ENCODE measurements at places on chromosomes 1 and 21.

DNA sequence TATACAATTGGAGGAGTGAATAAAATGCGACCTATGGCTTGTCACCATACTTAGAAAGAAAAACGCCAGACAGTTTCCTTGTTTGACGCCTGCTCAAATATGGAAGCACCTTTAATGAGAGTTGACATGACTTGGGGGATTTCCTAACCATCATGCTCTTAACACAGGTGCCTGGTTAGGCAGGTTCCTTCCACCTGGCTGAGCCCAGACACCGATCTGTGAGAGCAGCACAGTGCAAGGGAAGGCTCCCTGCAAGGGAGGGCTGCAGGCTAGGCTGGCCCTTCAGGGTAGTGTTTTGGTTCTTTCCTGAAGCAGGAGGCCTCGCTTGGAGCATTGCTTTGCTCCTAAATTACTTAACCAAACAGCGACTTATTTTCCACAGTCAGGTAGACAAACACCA, 24.6 kb upstream of the KLHDC8A start:
- no peak for DNase-seq

DNA sequence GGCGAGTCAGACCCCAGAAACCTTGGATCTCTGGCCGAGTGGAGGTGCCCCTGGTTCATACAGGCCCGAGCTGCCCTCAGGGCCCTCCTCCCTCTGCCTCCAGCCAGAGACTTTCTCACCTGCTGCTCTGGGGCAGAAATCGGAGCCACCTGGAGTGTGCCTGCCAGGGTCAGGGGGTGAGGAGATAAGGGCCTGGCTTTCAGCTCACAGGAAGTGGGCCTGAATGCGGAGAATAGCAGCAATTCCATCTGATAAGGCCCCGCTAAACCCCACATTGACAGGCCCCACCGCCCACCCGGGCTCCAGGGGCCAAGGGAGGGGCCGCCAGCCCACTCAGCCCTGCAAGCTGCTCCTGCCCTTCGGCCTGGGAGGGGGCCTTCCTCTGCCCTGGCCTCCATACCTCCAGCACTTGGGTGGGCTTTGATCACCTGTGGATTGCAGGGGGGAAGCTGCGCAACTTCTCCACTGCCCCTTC, 123.7 kb upstream of the ARHGEF16 start:
- DNase-seq, result no peak

GRCh38 chr1:10701145-10701544, 95.3 kb downstream of the CASZ1 start:
- no peak for DNase-seq

- peak; percentile 80 for DNase-seq
Measured at GRCh38 chr1:179883745-179884138, 1.7 kb downstream of the TOR1AIP1 start.

DNA sequence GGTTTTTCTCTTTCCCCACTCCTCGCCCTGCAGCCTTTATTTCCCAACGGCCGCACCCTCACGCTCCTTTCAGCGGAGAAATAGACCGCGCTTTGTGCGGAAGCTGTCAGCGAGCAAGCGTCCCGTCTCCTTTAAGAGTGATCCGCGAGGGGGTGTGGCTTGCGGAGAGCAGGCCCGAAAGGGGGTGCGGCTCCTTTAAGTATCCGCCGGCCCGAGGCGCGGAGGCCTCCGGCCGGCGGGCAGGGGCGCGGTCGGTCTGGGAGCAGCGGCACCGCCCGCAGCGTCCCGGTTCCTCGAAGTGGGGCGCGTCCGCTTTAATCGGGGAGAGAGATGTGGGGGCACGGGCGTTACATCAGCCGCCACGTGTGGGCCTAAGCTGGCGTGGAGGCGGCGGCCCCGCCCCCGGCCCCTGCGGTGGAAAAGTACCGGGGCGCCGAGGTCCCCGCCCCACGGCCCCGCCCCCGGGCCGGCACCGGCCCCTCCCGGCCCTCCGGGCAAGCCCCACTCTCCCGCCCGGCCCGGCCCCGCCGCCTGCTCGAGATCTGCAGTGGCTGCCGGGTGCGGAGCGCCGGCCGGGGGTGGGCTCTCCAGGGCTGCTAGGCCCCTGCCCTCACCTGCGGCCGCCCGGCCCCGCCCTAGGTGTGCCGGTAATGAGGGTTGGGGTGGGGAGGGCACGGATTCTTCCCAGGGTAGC, 1.2 kb downstream of the SLC6A9 start:
- DNase-seq, result peak; percentile 87

DNA sequence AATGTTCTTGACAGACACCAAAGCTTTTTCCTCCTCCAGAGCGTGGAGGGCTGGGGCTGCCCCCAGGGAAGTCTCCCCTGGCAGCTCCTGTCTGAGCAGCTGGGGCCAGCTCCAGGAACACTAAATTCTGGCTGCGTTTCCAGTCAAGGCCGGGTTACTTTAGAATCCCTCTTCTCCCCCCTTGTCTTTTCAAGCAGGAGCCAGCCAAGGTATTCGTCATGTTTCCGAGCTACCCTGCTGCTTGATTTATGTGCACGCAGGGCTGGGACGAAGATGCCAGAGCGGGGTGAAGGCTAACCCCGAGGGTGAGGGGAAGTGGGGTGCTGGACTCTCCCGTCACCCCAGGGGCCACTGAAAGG, 68.1 kb upstream of the ANGPTL1 start:
- peak; percentile 3 for DNase-seq

DNA sequence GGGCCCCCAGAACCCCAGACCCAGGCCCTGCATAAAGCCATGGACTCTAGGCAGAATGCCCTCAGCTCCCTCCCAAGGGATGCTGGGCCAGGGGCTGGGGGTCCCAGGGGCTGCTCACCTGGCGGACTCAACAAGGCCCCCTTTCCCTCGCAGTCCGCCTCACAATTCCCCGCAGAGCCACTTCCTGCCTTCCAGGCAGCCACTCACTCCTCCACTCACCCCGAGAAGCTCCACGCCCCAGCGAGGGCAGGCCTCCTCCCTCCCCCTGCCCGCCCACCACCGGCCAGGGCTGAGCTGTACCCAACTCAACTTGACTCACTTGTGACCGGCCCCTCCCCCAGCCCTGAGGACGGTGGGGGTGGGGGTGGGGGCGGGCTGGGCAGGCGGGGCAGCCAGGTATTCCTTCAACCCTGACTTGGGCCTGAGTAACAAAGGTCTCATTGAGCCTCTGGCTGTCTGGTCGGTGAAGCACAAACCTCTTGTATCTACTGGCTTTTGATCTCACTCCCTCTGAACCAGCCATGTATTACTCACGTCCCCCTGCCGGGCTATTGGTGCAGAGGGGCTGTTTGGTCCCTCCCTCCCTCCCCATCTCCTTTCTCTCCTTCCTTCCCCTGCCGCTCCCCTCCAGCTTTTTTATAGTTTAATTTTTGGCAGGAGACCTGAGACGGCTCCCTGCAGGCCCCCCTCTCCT, 5.9 kb downstream of the BLACAT1 start:
- no peak for DNase-seq

GRCh38 chr1:201881617-201882016, 7.1 kb upstream of the SHISA4 start:
- no peak for DNase-seq

DNA sequence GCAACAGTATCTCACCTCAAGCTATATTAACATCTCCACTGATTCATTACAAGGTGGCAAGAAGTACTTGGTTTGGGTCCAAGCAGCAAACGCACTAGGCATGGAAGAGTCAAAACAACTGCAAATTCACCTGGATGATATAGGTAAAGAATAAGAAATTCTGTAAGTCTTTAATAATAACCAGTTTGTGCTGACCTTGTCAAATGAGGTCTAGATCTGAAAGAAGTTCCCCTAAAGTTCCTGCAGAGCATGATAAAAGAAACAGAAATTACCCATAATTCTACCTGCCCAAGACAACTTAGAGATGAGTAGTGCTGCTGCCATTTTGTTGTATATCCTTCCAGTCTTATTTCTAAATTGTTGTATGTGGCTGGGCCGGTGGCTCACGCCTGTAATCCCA, 34.5 kb downstream of the IL23R start:
- no peak for DNase-seq

DNA sequence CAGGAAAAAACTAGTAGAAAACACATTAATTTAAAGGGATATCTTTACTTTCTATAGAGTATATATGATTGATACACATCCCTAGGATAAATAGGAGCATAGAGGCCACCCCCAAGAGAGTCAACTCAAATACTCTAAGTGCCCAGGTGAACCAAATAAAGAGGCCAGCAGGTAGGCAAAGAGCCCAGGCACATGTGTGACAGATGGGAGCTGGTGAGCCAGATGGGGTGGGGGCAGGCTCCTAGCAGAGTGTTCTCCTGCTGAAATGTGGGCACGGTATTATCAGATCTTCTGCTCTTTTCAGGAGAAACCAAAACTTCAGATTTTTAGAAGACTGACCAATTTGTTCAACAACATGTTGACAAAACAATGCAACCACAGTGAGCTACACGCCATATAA, 333.4 kb upstream of the PKN2 start:
- no peak for DNase-seq

DNA sequence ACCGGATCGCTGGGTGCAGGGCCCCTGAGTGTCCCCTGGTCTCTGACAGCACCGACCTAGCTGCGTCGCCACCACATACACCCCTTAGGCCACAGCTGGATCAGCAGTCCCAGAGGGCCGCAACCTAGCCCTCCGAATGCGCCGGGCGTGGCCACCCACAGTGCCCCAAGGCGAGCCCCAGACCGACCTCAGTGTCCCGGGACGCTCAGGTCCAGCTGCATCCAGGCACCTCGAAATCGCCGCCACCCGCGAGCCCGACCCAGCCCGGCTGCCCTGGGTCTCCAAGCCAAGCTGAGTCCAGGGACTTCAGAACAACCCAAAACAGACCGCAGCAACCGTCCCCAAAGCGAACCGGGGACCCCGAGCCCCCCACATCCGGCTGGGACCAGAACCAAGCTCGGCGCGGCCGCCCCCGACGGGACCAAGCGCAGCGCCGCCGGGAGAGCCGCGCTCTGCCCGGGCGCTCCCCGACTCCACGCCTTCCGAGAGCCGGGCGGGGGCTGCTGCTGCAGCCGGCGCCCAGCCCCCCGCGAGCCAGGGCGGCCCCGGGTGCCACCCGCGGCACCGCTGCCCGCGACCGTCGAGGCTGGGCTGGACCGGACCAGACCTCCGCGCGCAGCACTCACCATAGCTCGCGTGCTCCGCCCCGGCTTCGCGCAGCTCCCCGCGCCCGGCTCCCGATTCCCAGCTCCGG, 54.6 kb upstream of the ECE1 start:
- DNase-seq, result no peak

DNA sequence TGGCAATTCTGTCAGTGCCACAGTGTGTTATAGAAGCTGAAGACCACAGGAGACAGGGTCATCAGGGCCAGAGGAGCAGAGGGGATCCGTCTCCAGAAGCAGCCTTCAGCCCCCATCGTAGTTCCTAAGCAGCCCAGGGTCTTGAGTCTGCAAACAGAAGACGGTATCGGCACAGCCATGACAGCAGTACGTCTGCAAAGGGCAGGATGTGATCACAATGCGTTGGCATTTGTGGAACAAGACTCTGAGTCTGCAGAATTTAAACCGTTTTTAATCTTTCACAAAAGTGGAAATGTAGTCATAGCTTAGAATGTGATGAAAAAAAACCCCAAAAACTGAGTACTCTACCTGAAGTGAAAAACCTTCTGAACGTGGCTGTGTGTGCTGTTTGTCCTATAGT, 44.0 kb upstream of the SCCPDH start:
- DNase-seq, result no peak

DNA sequence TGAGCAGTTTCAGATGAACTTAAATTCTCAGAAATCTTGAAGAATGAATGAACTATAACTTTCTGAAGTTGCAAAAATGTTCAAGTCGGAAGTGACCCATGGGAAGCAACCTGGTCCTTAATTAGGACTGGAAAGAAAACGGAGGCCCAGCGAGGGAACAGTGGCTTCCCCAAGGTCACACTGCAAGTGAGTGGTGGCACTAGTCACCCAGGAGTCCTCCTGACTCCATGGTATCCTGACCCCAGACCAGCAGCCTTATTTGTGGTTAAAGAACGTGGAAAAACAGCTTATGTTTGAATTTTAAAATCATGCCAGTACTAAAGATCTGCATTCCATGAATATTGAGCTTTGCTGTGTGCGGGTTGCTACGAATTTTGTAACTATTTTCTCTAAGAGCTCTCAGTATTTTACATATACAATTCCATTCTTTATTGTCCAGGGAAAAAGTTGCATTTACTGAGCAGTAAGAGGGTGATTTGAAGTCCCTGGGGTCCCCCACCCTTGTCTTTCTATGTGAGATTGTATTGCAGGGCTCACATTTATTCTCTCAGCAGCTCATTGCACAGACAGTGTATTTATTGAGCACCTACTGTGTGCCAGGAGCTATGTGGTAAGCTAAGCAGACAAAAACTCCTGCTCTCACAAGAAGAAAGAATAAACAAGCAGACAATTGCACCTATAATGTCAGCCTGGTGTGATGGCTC, 61.6 kb upstream of the ATP5PO start:
- no peak for DNase-seq

- no peak for DNase-seq
Measured at GRCh38 chr1:14875524-14876509, 277.3 kb downstream of the KAZN start.

- no peak for DNase-seq
Measured at GRCh38 chr1:183027791-183028190, 4.6 kb downstream of the LAMC1 start.

GRCh38 chr1:225664762-225665161, 11.8 kb upstream of the ENAH start:
- no peak for DNase-seq

- peak; percentile 19 for DNase-seq
Measured at GRCh38 chr21:14686466-14687267, 140.6 kb upstream of the SAMSN1 start.
